ENCODE measurements at places on chromosomes 12 and 14. TPM values are rescaled to one million over a fixed set of nuclear protein-coding genes. Genes with fewer than 3 reads are reported as not detected.

The SLCO1B1 gene
- not detected for total RNA-seq

The BIN2 gene
- not detected for total RNA-seq

The CEBPE gene
- total RNA-seq, result not detected

The DHRS7 gene
- 102 TPM for total RNA-seq

The SERPINA5 gene
- 0.33 TPM for total RNA-seq

The STAC3 gene
- not detected for total RNA-seq

The NKX2-1 gene
- total RNA-seq, result not detected

The ISCA2 gene
- 17.0 TPM for total RNA-seq

The GPR135 gene
- total RNA-seq, result 0.47 TPM

The SLCO1B3 gene
- total RNA-seq, result not detected

The LARP4 gene
- total RNA-seq, result 82.5 TPM

The FLVCR2 gene
- total RNA-seq, result 15.8 TPM

The MIP gene
- total RNA-seq, result not detected

The SYCP3 gene
- total RNA-seq, result not detected

The ESYT1 gene
- 456 TPM for total RNA-seq

The SMCO2 gene
- 0.23 TPM for total RNA-seq

The SLC5A8 gene
- not detected for total RNA-seq

The DPPA3 gene
- not detected for total RNA-seq

The NTS gene
- total RNA-seq, result 6.1 TPM

The DPF3 gene
- total RNA-seq, result 2.9 TPM

The PPFIBP1 gene
- total RNA-seq, result 576 TPM

The TMEM263 gene
- 48.1 TPM for total RNA-seq

Measured in dermis blood vessel endothelial cell (primary cell).